ENCODE measurements at places on chromosomes 7 and 10. TPM values are rescaled to one million over a fixed set of nuclear protein-coding genes. Genes with fewer than 3 reads are reported as not detected.

DNA sequence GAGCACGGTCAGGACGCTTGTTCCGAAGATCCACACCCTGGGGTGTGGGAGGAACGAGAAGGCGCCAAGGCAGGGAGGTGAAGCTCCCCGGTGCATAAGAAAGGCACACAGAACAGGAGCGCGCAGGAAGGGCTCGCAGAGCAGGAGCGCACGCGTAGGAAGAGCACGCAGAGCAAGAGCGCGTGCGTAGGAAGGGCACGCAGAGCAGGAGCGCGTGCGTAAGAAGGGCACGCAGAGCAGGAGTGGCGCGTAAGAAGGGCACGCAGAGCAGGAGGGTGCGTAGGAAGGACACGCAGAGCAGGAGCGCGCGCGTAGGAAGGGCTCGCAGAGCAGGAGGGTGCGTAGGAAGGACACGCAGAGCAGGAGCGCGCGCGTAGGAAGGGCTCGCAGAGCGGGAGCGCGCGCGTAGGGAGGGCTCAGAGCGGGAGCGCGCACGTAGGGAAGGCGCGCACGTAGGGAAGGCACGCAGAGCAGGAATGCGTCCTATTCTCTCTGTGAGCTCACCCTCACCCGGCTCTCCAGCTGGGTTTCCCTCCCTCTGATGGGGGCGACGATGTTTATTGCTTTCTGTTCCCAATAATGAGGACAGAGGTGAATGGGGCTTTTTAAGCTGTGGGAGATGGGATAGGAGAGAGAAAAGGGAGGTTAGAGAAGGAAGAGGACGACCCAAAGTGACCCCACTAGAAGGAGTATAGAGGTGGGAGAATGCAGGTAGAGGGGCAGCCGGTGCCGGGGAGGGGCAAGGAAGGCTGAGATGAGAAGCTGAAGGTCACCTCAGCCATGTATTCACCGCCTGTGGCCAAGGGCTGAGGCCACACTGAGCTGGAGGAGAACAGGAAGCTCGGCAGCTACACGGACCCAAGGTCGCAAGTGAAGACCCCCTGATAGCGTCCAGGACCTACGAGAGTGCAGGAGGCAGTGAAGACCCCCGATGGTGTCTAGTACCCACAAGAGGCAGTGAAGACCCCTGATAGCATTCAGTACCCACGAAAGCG, 423.2 kb downstream of the PTPRN2 start:
- H3K27me3 ChIP-seq: no peaks in the 10 kb centered on the region
- no peak overlapping the region for H3K27ac ChIP-seq
- no peaks in the 10 kb centered on the region for H3K36me3 ChIP-seq
- H3K4me3 ChIP-seq: no peak overlapping the region
- DNase-seq: peak; percentile 49
- H3K4me1 ChIP-seq: no peaks in the 10 kb centered on the region

The FGF8 gene
- 13.3 TPM for total RNA-seq

The OR9A2 gene
- not detected for total RNA-seq

GRCh38 chr7:28836716-28837115, 121.4 kb downstream of the TRIL start:
- no peak for DNase-seq
- no peaks in the 10 kb centered on the region for H3K4me1 ChIP-seq
- H3K4me3 ChIP-seq: no peak overlapping the region

All from endodermal cell (in vitro differentiated cells).